A673 (cell line): ENCODE measurements at places on chromosomes 2 and 18. TPM values are rescaled to one million over a fixed set of nuclear protein-coding genes. Genes with fewer than 3 reads are reported as not detected.

Gene FIGN
- total RNA-seq, result 0.22 and 0.24 TPM in 2 replicates

DNA sequence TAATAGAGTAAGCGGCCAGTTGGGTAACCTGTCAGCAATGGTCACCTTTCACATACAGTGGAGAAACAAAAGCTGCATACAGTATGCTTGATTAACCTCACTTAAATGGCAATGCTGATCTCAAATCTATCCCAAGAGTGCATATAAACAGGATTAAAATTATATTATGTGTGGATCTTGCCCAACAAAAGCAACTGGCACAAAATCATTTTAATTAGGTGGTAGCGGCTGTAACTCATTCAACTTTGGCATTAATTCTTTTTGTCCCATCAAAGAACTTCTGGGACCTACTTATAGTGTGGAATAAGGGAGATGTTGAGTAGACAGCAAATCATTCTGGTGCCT, 167.8 kb upstream of the VRK2 start:
- DNase-seq, result no peak
- no peak overlapping the region for H3K27ac ChIP-seq
- no peaks in the 10 kb centered on the region for H3K36me3 ChIP-seq

- H3K27me3 ChIP-seq, result no peaks in the 10 kb centered on the region
- no peak overlapping the region for H3K27ac ChIP-seq
- no peaks in the 10 kb centered on the region for H3K36me3 ChIP-seq
- no peaks in the 10 kb centered on the region for H3K4me1 ChIP-seq
- DNase-seq, result peak; percentile 31
These were observed 20.0 kb upstream of the PTPN2 start for GRCh38 chr18:12904012-12904516.

GRCh38 chr18:24103320-24104021, 35.4 kb upstream of the CABYR start:
- H3K36me3 ChIP-seq, result no peaks in the 10 kb centered on the region
- H3K4me1 ChIP-seq, result no peaks in the 10 kb centered on the region
- DNase-seq, result no peak
- H3K27ac ChIP-seq, result no peak overlapping the region
- H3K27me3 ChIP-seq, result no peaks in the 10 kb centered on the region
- H3K4me3 ChIP-seq, result no peak overlapping the region

GRCh38 chr2:46438794-46439193, 40.6 kb upstream of the TMEM247 start:
- DNase-seq, result no peak
- H3K27me3 ChIP-seq, result peaks cover 21% of the 10 kb centered on the region
- H3K4me3 ChIP-seq, result no peak overlapping the region
- H3K4me1 ChIP-seq, result no peaks in the 10 kb centered on the region

Gene GPR155
- total RNA-seq, result not detected in 2 replicates

DNA sequence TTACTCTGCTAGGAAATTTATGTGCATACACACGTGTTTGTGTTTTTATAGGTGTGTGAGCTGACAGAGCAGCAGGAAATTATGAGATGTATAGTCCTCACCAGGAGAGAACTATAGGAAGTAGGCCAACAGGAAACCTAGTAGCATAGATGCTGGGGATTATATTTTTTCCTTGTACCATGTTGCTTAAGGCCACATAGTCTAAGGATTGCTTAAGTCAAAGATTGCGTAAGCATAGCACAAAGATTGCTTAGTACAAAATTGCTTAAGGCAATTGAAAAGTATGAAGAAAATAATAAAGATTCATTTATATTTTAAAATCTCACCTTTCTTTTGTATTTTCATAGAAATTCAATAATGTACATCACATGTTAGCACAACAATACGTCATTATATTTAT, 18.7 kb upstream of the CCDC102B start:
- DNase-seq, result peak; percentile 59
- H3K27me3 ChIP-seq, result no peaks in the 10 kb centered on the region
- no peak overlapping the region for H3K27ac ChIP-seq
- no peak overlapping the region for H3K4me3 ChIP-seq
- H3K36me3 ChIP-seq, result no peaks in the 10 kb centered on the region

DNA sequence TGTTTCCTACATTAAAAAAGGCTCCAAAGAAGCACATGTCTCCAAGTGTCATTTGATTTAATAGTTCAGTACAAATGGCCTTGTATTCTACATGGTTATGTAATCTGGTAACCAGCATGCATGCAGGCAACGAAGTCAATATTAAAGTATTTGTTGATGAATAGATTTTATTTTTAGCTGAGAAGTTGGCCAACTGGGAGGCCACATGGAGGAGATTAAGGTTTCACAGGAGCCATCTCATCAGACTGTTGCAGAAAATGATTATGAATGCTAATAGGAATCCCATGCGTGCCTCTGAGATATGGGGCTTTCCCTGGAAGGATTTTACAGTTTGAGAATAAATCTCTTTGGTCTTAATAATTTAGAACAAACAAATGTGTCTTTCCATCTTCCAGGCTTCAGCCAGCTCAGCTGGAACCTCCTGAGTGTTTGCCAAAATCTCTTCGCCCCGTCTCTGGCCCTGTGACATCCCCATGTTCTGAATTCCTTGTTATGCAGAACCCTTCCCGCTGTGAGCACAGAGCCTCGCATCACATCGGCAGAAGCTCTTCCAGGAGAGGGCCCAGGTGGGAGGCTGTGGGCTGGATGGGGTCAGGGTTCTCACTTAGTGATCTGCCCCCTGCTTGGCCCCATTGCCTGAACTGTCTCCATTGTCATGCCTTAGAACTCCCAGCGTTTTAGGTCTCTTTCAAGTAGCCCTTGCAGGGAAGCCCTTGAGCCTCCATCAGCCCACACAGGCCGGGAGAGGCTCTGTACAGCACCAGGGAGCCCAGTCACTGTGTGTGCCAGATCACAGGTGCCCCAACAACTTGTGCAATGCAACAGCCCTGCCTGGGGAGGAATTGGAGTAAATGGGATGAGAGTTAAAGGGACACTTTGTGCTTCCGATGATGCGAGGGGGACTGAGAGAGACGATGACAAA, 190.5 kb upstream of the TWIST2 start:
- H3K4me1 ChIP-seq, result no peaks in the 10 kb centered on the region
- no peaks in the 10 kb centered on the region for H3K27me3 ChIP-seq
- no peak overlapping the region for H3K27ac ChIP-seq
- no peak for DNase-seq
- no peak overlapping the region for H3K4me3 ChIP-seq

Gene CDK15
- 0.11 and 0.31 TPM in 2 replicates for total RNA-seq

Gene UGT1A4
- 0.11 TPM in 1 of 2 replicates, not detected in the other for total RNA-seq

Gene ANKRD62
- not detected in 2 replicates for total RNA-seq

Gene IKZF2
- total RNA-seq, result 68.6 and 69.5 TPM in 2 replicates

Gene CPO
- not detected in 2 replicates for total RNA-seq

GRCh38 chr2:161136696-161137324, 23.4 kb upstream of the TANK start:
- H3K36me3 ChIP-seq, result no peaks in the 10 kb centered on the region
- DNase-seq, result no peak
- H3K27ac ChIP-seq, result no peak overlapping the region
- no peak overlapping the region for H3K4me3 ChIP-seq

Gene CHPF
- total RNA-seq, result 13.8 and 15.8 TPM in 2 replicates

- H3K36me3 ChIP-seq, result no peaks in the 10 kb centered on the region
- H3K27ac ChIP-seq, result no peak overlapping the region
- no peak overlapping the region for H3K4me3 ChIP-seq
- H3K27me3 ChIP-seq, result no peaks in the 10 kb centered on the region
- no peak for DNase-seq
- no peaks in the 10 kb centered on the region for H3K4me1 ChIP-seq
These were observed 266.6 kb downstream of the ACTR3 start for GRCh38 chr2:114156366-114157056.

DNA sequence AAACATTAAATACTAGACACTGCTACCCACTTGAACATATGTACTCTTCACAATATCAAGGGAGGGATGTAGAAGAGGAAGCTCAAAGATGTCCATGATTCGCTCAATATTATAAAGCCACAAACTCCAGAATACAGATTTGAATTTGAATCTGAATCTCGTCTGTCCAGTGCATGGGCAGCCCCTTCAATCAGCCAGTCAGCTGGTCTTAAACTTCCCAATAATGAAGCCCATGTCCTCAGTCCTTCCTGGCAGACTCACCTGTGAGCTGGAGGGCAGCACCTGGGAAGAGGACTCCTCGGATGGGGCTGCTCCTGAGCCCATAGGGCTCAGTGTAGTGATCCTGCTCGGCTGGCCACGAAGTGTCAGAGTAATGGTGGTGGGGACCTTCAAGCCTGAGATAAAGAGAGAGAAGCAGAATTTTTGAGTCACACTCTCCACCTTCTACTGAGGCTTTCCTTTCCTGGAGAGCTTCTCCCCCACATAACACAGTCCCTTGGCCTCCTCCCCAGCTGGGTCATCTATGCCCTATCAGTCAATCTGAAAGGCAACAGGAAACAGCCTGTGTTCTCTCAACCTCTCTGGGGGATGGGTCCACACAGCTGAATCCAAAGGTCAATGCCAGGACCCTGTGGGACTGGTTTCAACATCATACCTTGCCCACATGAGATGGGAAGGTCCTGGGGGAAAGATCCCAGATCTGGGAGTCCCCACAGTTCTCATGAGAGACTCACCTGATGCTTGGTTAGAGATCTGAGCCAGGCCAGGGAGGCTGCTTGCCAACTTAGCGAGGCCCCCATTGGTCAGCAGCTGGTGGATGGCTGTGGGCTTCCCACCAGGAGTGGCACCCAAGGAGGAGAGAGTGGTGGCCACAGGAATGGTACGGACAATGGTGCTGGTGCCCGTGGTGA, 36.5 kb downstream of the KANSL3 start:
- no peaks in the 10 kb centered on the region for H3K27me3 ChIP-seq
- H3K4me1 ChIP-seq, result no peaks in the 10 kb centered on the region
- no peak overlapping the region for H3K4me3 ChIP-seq
- DNase-seq, result no peak
- H3K27ac ChIP-seq, result no peak overlapping the region
- H3K36me3 ChIP-seq, result peaks cover 93% of the 10 kb centered on the region

DNA sequence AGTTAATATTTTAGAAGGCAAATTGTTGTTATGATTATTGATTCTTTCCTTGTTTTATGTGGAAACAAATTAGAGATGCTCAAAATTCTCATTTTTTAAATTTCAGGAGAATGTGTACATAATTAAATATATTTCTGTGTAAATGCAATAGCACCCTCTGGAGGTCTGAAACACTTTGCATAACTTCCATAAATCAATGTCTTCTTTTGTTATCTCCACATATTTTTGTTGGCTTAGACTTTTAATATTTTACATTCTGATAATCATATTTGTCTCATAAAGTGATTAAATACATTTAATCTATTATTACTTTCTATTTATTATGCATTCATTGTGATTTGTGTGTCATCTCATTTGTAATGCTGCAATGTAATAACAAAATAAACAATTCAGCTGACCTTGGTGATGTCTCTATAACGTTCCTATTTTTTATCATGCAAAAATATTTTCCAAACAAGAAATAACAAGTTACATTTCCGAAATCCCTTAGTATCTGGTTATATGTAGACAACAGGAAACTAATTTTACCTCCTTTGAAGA, 201.8 kb upstream of the GALNT5 start:
- peaks cover 5% of the 10 kb centered on the region for H3K4me1 ChIP-seq
- H3K36me3 ChIP-seq, result no peaks in the 10 kb centered on the region
- H3K27ac ChIP-seq, result no peak overlapping the region
- DNase-seq, result peak; percentile 54

Gene GALNT5
- not detected in 2 replicates for total RNA-seq

- H3K27me3 ChIP-seq, result no peaks in the 10 kb centered on the region
- H3K4me1 ChIP-seq, result no peaks in the 10 kb centered on the region
- H3K4me3 ChIP-seq, result no peak overlapping the region
- peak; percentile 82 for DNase-seq
These were observed 58.2 kb downstream of the KLHL14 start for GRCh38 chr18:32714571-32715148.

DNA sequence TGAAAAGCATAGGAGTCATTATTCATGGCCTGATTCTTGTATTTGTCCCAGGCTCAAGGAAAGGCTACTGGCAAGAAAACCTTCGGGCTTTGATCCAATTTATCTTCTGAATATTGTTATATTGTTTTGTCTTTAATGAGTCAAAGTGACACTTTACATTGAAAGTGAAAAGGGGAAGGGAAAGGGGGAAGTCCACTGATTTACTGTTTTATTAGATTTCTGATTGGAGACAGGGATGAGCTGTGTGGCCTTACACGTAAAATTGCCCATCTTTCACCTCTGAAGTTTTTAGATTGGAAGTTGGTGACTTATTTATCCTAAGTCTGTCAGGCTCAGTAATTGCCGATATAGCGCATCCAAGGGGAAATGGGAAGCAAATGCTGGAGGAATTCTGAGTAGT, 843.8 kb upstream of the LRRTM1 start:
- no peak overlapping the region for H3K4me3 ChIP-seq
- no peaks in the 10 kb centered on the region for H3K36me3 ChIP-seq
- no peak overlapping the region for H3K27ac ChIP-seq
- no peak for DNase-seq

Gene NPHP1
- 4.5 and 6.1 TPM in 2 replicates for total RNA-seq

- no peak overlapping the region for H3K4me3 ChIP-seq
- H3K27me3 ChIP-seq, result no peaks in the 10 kb centered on the region
- no peak for DNase-seq
These were observed 22.3 kb upstream of the DYNC2LI1 start for GRCh38 chr2:43751476-43751990.

Gene RAMP1
- 22.0 and 24.8 TPM in 2 replicates for total RNA-seq

GRCh38 chr2:68345129-68345875, 19.8 kb upstream of the PLEK start:
- no peak overlapping the region for H3K27ac ChIP-seq
- peaks cover 23% of the 10 kb centered on the region for H3K27me3 ChIP-seq
- no peak overlapping the region for H3K4me3 ChIP-seq
- no peaks in the 10 kb centered on the region for H3K36me3 ChIP-seq

Gene CCDC142
- 20.4 and 27.4 TPM in 2 replicates for total RNA-seq

Gene UGT1A8
- total RNA-seq, result not detected in 2 replicates

DNA sequence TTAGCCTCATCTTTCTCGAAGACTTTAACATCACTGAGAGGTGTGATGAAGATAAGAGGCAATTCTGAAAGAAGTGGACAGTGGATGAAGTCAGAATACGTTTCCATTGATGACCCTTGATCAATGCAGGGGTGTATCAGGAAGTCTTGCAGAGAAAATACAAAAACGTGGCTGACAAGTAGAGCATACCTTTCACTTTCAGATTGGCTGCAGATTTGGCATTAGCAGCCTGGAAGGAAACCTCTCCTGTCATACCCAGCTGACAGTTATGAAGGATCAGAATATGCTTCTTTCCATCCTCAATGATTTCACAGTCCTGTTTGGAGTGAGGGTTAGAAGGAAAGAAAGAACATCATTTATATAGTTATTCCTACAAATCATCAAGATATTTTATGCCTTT, 152.5 kb downstream of the PLEKHA3 start:
- peaks cover 37% of the 10 kb centered on the region for H3K27me3 ChIP-seq
- H3K4me1 ChIP-seq, result no peaks in the 10 kb centered on the region
- DNase-seq, result no peak
- H3K4me3 ChIP-seq, result no peak overlapping the region
- H3K36me3 ChIP-seq, result no peaks in the 10 kb centered on the region

DNA sequence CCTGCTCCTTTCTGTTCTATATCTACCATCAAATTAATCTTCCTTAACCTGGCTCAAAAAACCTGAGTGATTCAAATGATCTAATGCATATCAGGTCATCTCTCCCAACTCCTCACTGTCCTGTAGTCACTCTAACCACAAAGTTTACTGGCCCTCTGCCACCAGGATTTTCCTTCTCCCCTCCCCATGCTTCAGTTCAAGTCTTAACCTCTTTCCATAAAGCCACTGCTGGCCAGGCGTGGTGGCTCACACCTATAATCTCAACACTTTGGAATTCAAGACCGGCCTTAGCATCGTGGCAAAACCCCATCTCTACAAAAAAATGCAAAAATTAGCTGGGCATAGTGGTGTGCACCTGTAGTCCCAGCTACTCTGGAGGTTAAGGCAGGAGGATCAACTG, 7.5 kb upstream of the SP3 start:
- H3K36me3 ChIP-seq, result no peaks in the 10 kb centered on the region
- H3K4me1 ChIP-seq, result no peaks in the 10 kb centered on the region
- no peak for DNase-seq
- no peak overlapping the region for H3K4me3 ChIP-seq
